ENCODE measurements at places on chromosomes 11 and 22. TPM values are rescaled to one million over a fixed set of nuclear protein-coding genes. Genes with fewer than 3 reads are reported as not detected.

DNA sequence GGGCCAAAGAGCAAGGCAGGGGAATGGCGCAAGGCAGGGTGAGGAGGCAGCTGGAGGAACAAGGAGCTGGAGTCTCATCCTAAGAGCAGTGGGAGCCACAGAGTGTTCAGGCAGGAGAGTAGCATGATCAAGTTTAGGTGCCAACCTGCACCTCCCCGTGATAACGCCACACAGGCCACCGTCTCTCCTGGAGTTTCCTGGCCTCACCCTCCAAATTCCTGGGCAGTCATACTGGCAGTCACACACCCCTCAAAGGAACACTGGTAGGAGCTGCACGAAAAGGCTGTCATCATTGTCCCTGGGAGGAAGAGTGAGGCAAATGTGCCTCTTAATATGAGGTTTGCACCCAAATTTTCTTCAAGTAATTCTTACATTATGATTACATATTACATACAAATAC is 36.3 kb upstream of the RTL6 start:
- H3K4me3 ChIP-seq, result no peak overlapping the region
- no peaks in the 10 kb centered on the region for H3K4me1 ChIP-seq
- no peaks in the 10 kb centered on the region for H3K36me3 ChIP-seq
- no peak for DNase-seq

The PACSIN3 gene
- total RNA-seq, result not detected

The DEUP1 gene
- total RNA-seq, result not detected

- no peaks in the 10 kb centered on the region for H3K36me3 ChIP-seq
- H3K27ac ChIP-seq, result no peak overlapping the region
- H3K4me3 ChIP-seq, result no peak overlapping the region
Observed at GRCh38 chr11:81496601-81497000, 1237.1 kb downstream of the FAM181B start.

- peaks cover 9% of the 10 kb centered on the region for H3K4me1 ChIP-seq
- no peaks in the 10 kb centered on the region for H3K27me3 ChIP-seq
- DNase-seq, result no peak
- H3K36me3 ChIP-seq, result no peaks in the 10 kb centered on the region
Observed at GRCh38 chr11:771617-772204, 5.6 kb downstream of the GATD1 start.

DNA sequence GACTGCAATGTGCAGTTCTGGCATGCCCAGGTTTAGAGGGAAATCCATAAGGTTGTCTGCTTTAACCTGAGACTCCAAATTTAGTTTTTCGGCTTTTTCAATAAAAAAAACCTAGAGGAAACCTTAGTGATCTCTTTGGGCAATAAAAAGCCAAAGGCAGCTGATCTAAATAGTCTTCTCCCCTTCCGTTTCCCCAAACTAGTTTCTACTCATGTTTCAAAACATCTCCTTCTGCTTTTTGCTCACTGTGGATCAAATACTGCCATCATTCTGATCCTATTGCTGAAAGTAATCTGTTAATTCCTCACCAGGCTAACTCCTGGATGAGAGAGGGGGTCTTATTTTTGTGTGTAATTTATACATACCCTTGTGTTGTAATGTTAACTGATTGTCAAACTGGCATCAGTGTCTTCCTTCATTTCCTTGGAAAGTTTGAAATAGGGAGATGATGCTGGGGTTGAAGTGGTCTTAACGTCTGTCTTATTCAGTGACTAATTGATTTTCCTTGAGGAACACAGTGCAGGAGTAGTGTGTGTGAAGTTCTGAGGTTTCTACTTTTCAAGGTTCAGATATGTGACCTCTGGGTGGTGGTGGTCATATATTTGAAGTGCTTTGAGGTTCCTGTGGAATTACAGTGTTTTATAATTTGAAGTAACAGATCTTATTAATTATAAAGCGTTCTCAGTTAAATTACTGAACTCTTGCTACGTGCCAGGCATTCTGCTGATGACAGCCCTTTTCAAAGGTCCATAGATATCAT is 55.0 kb downstream of the ARHGAP42 start:
- no peaks in the 10 kb centered on the region for H3K36me3 ChIP-seq
- no peaks in the 10 kb centered on the region for H3K27me3 ChIP-seq
- no peak for DNase-seq
- H3K27ac ChIP-seq, result no peak overlapping the region
- no peaks in the 10 kb centered on the region for H3K4me1 ChIP-seq
- no peak overlapping the region for H3K4me3 ChIP-seq

The ATP6V1E1 gene
- total RNA-seq, result 80.4 TPM

DNA sequence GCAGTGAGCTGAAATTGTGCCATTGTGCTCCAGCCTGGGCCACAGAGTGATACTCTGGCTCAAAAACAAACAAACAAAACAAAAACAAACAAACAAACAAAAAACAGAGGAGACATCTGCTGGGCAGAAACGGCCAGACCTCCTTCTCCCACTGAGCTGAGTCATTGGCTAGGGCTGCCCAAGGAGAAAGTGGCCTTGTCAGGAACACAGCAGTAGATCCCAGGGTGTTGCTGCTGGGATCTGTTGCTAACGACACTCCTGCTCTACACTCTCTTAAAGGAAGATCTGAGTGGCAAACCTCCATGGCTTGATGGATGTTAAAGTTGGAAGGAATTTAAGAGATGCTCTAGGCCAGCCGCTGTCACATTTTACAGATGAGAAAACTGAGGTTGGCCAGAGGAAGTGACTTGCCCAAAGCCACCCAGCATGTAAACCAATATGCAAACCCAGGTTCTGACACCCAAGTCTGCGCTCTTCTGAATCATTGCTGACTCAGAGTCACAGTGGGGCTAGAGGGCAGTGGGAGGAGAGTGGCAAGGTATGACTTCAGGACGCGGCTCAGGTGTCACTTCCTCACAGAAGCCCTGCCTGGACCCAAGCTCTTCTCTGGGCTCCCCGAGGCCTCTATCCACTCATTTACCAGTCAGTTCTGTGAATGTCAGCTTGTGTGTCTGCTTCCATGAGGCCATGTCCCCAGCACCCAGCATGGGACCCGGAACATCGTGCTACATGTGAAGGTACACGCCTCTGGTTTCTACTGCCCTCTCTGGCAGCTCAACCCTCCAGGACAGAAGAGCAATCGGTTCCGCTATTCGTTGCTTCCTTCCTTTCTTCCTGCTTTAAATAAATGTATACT is 11.3 kb upstream of the GDPD5 start:
- no peaks in the 10 kb centered on the region for H3K27me3 ChIP-seq
- no peak for DNase-seq
- no peak overlapping the region for H3K27ac ChIP-seq
- H3K4me3 ChIP-seq, result no peak overlapping the region
- H3K4me1 ChIP-seq, result peaks cover 15% of the 10 kb centered on the region
